Activated CD8-positive, alpha-beta memory T cell treated with anti-CD3 and anti-CD28 coated beads for 24 hours (primary cell): ENCODE measurements at places on chromosomes 4 and X.

DNA sequence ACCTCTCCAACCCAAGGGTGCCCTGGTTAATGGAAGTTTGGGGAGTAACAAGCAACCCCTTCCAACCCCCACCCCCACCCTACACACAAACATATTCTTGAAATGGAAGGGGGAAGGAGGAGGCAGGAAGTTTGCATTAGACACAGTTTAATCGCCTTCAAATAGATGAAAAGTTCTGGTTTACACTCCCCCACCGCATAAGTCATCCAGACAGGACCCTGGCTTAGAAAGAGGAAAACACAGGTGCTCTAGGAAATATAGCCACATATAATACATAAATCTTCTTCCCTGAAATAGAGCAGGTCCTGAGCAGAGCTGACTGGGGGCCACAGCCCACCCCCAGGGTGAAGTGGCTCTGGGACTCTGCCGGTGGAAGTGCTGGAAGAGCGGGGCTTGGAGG, 25.1 kb downstream of the SASH3 start:
- peak; percentile 21 for DNase-seq

GRCh38 chr4:153362184-153362583, 17.7 kb downstream of the MND1 start:
- no peak for DNase-seq

DNA sequence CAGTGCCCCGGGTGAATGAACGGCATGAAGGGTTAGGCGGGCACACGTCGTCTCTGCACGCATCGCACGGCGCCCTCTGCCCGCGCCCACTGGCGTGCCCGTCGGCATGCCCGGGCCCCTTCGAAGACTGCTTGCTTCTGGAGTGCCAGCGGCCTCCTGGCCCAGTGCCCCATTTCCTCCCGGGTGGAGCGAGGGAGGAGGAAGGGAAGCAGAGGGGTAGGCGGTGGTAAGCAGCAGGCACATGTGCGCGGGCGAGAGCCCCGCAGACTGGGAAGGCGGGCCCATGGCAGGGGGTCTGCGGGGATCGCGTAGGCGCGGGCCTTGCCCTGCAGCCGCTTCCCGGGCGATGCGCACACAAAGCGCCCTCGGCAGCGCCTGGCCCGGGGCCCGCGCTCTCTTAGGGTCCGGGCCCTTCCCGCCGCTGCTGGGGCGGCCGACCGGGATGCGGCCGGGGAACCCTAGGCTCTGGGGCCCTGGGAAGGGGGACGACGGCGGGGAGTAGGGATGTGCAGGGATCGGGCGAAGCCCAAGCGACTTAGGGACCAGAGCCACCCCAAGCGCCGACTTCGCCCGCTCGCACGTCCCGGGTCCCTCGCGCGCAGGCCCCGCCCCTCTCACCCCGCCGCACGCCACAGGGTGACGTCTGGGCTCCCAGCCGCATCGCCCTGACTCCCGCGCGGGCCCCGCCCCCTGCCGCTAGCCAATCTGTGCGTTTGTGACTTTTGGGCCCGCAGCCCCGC, 866 bp upstream of the EMD start:
- no peak for DNase-seq

DNA sequence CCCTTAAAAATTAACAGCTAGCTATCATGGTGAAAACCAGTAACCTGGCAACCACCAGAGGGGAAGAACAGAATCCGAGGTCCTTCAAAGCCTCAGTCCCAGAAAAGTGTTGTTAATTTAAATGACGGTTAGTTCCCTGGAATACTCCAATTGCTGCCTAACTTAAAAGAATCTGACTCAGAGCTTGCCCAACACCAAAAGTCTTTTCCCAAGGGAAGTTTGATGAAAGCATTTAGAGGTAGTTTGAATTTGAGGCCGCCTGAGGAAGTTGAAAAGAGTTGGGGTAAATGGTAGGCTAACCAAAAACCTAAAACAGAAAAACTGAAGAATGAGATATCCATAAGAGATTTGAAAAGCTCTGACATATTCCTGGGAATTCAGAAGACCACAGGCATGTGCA, 46.6 kb downstream of the IL13RA2 start:
- no peak for DNase-seq
